ENCODE measurements at places on chromosomes 16 and 17.

DNA sequence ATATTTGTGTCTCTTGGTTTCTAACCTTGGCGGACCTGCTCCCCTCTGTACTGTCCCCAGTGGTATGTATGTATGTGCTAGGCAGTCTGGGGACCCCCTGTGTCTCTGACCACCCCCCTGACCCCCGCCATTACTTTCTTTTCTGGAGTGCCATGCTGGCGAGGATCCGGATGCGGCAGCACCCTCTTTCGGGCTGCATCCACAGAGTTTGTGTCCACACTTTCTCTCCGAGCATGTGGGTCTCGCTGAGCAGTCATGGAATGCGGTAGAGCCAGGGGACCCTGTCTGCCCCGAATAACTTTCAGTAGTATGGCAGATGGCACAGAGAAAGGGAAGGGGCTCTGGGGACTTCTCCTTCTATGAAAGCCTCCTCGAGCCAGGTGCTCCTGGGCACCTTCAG lies 17.0 kb downstream of the KCTD2 start:
- no peak for DNase-seq

- DNase-seq: no peak
Measured at GRCh38 chr16:70759666-70760065, 41.3 kb downstream of the VAC14 start.

GRCh38 chr16:73066927-73067670 lies 19.2 kb upstream of the ZFHX3 start:
- DNase-seq: no peak

GRCh38 chr16:1435921-1436697 lies 5.2 kb downstream of the PERCC1 start:
- DNase-seq: no peak

DNA sequence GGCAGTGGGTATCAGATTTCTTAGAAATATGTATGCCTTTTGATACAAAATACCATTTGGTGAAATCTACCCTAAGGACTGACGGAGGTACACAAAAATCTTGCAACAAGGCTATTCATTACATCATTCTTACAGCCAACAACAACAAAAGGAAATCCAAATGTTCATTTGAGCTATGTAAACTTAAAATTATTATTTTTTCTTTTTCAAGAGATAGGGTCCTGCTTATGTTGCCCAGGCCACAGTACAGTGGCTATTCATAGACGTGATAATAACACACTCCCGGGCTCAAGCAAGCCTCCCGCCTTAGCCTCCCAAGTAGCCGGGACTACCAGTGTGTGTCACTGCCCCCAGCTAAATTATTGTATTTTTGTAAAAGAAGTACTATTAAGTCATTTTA lies 9.0 kb downstream of the SRR start:
- no peak for DNase-seq

DNA sequence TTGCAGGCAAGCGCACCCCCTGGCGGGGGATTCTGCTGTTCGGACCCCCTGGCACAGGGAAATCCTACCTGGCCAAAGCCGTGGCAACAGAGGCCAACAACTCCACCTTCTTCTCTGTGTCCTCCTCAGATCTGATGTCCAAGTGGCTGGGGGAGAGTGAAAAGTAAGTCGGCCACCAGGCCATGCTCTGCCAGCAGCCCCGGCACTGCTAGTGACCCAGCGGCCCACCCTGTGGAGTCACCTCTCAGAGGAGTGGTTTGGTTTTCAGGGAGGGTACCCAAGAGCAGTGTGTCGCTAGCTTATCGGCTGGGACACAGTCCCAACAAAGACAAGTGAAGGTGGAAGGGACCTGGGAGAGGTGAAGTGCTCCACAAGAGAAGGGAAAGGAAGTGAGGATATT lies 8.2 kb downstream of the VPS4A start:
- DNase-seq: no peak

GRCh38 chr17:10130677-10131076 lies 67.7 kb downstream of the GAS7 start:
- DNase-seq: no peak

DNA sequence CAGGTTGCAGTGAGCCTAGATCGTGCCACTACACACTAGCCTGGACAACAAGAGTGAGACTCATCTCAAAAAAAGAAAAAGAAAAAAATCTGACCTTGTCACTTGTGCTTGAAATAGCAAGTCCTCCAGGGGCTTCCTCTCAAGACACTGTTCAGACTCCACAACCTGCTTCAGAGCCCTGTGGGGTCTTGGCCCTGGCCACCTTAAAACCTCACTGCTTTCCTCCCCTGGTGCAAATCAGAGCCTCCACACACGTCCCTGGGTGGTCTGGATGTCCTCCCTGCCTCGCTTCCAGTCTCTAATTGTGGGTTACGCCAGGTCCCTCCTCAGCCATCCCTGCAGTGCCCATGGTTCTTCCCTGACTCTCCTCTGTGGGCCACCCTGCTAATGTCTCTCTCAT lies 4.7 kb downstream of the ACD start:
- no peak for DNase-seq

GRCh38 chr17:47857551-47858455 lies 6.8 kb upstream of the SP6 start:
- no peak for DNase-seq

DNA sequence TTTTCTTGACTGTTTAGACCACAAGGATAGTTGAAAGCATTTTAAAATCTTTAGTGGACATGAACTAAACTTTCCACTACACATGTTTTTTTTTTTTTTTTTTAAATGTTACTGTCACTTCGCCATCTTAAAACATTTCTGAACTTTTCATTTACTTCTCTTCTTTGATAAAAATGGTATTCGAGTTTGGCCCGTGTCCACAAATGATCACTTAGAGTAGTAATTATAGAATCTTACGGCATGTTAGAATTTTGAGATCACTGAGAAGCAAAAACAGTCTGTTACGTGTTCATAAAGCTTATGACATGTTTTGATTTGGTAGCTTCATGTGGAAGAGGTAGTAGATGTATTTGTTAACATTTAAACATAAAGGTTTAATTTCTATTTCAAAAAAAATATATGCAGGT lies 1.1 kb downstream of the NSRP1 start:
- no peak for DNase-seq

All from stimulated activated CD8-positive, alpha-beta memory T cell treated with anti-CD3 and anti-CD28 coated beads, Interleukin-4, amount 100 ng/mL, for 1 hour (primary cell).